Activated T-cell treated with anti-CD3 and anti-CD28 coated beads for 24 hours (primary cell): ENCODE measurements at places on chromosomes 5 and 9.

DNA sequence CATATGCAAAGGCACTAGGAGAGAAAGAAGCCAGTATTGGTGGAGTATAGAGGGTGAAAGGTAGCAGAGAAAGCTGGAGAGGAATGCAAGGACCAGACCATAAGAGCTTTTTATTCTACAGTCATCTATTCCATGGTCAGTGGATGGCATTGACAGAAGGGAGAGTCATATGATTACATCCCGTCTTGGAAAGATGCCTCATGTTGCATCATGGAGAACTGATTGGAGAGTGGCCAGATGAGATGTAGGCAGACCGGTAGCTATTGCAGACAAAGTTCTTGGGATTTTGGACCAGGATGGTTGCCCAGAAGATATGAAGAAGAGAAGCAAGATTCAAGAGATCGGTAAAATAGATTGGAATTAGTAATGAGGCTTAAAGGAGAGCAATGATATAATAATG lies 260.7 kb downstream of the CHSY3 start:
- no peak for DNase-seq

DNA sequence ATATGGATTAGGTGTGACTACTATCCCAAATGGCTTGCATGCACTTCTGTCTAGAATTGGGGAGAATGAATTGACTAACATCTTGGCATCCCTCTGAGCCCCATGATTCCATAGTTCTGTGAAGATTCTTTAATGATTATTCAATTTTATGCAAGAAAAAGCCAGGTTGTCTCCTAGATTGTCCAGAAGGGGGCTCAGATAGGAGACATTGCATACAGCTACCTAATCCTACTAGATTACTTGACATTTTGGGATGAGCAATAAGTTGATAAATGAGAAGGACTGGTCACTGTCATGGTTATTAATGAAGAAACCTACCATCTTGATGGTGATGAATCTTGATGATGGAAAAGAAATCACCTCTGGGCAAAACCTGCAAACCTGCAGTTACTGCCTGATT lies 117.0 kb downstream of the CARTPT start:
- no peak for DNase-seq

DNA sequence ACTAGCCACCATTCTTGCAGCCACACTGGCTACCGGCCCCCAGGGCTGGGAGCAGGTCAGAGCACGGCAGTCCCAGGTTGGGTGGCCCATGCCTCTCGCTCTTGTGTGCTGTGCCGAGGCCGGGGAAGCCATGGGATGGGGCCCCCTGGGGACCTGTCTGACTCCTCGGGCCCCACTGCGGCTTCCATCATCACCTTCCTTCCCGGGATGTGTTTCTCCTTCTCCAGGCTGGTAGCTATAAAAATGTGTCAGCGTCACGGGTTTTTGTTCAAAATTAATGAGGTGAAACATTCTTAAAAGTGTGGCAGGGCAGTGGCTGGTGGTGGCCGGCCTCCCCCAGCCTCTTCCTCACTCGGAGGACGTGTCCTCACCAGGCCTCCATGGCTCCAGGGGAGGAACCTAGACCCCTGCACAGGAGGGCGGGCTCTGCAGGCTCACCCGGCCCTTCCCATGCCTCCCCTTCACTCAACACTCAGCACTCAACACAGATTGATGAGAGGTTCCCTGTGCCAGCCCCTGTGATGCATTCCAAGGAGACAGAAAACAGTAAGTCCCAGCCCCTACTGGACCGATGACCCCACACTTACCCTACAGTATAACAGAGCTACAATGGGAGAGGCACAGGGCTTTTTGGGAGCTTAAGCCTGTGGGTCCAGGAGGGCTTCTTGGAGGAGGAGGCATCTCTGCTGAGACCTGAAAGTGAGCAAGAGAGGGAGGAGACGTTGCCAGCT lies 43.2 kb downstream of the PTGES start:
- no peak for DNase-seq

GRCh38 chr9:95508968-95509850 lies 7.6 kb downstream of the PTCH1 start:
- DNase-seq: no peak

GRCh38 chr5:54873691-54874090 lies 111.7 kb downstream of the ESM1 start:
- DNase-seq: no peak

DNA sequence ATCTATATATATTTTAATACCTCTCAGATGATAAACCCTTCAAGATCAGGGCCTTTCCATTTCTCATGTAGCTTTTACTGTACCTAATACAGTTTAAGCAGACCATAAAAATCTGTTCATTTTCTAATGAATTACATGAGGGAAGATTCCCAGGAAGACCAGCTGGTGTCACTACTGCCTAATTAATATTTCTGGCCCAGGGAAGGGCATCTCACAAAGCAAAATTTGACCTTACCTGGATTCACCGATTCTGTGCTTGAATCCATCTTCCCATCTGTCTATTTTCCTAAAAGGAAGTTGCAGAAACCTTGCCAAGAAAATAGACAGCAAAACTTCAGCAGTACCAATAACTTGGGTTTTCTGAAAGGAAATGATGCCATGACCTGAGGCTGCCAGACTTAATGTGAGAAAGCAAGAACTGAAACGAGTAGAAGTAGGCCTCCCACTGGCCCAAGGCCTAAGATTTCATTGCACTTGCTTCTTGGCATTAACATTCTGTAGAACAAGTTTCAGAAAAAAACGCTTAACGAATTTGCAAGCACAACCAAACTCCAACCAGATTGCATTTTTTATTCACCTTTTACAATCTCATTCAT lies 83.0 kb upstream of the GLIS3 start:
- DNase-seq: no peak

DNA sequence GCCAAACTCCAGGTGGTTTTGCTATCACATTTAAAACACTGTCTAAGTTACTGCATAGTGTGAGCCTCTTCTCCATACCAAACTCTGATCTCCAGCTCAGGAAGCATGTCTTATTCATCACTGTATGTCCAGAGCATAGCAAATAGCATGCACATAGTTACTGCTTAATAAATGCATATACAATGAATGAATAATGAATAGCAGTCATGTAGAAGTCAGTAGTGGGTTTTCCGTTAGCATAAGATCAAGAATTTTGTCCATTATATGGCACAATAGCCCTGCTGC lies 329.4 kb downstream of the ARRDC3 start:
- DNase-seq: no peak

DNA sequence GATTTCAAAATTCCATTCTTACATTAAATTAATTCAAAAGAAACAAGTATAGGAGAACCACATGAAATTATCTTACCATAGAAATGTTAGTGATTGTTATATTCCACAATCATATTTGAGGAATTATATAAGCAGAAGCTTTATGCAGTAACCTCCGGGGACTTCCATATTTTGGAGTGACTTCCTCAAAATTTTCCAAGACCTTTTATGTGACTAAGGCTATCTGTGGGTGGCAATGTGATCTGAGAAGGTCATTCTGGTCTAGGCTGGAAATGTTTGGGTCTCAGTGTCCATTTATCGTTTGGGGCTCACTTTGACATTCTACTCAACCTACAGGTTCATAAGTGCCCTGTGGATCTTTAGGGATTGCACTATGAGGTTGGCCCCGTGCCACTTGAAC lies 776.6 kb downstream of the CDH12 start:
- no peak for DNase-seq
